CD4-positive, alpha-beta memory T cell (primary cell): ENCODE measurements at places on chromosomes 4 and X. TPM values are rescaled to one million over a fixed set of nuclear protein-coding genes. Genes with fewer than 3 reads are reported as not detected.

- no peaks in the 10 kb centered on the region for H3K27me3 ChIP-seq
- no peaks in the 10 kb centered on the region for H3K4me1 ChIP-seq
- no peak overlapping the region for H3K27ac ChIP-seq
- no peaks in the 10 kb centered on the region for H3K36me3 ChIP-seq
These were observed 19.7 kb upstream of the ABCG2 start for GRCh38 chr4:88177983-88178625.

The PLXNB3 gene
- not detected for total RNA-seq

DNA sequence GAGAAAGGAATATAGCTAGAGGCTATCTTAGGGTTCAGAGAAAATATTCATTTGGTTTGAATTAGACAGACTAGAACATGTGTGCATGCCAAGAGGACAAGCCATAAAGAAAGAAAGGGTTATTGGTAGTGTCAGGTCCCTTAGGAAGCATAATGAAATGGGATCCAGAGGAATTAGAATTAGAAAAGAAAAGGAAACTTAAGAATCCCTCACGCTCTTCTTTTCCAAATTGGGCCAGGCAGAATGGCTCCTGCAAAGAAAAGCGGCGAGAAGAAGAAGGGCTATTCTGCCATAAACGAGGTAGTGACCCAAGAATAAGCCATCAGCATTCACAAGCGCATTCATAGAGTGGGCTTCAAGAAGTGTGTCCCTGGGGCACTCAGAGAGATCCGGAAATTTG is 4.9 kb upstream of the ABCG2 start:
- H3K27ac ChIP-seq = no peak overlapping the region
- no peaks in the 10 kb centered on the region for H3K27me3 ChIP-seq
- no peaks in the 10 kb centered on the region for H3K36me3 ChIP-seq
- H3K4me3 ChIP-seq = no peak overlapping the region
- DNase-seq = no peak
- H3K4me1 ChIP-seq = peaks cover 9% of the 10 kb centered on the region

DNA sequence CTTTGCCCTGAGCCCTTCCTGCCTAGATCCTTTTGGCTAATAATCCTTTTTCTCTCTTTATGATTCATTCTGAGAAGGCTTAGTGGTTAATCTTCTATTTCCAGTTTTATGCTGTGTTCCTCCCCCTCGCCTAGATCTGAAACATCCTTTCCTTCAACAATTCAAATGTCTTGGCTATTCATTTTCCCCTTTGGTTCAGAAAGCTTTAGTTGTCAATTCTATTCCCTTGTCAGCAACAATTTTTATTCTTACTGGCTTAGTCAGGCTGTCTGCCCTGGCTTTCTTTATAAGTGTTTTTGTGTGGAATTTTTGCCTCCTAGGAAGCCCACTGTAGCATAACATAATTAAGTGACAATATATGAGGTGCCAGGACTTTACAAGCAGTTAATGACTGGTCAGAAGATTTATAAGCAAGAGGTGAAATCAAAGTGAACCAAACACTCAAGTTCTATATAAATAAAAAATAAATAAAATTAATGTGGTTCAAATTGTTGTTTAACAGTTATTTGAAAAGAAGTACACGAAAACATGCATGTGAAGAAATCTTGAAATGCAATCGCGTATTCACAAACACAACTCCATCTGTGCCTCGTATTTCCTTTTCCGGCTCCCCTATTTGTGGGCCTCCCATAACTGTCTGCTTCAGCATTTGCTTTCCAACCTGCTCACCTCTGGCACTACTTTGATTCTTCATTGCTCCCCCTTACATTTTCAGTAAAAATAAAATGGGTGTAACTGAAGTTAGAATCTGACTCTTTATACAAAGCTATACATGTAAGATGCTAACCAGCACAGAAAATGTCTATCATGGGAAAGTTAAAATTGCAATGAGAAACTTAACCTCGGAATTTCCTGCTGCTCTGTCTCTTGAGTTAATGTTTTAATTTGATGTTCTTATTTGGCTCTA is 235.4 kb downstream of the SPRY1 start:
- H3K4me1 ChIP-seq = no peaks in the 10 kb centered on the region
- DNase-seq = no peak
- no peaks in the 10 kb centered on the region for H3K27me3 ChIP-seq
- H3K36me3 ChIP-seq = no peaks in the 10 kb centered on the region
- no peak overlapping the region for H3K27ac ChIP-seq

GRCh38 chrX:132833373-132833772 is 125.1 kb downstream of the HS6ST2 start:
- no peak overlapping the region for H3K4me3 ChIP-seq
- DNase-seq = no peak
- H3K27ac ChIP-seq = no peak overlapping the region
- no peaks in the 10 kb centered on the region for H3K27me3 ChIP-seq
- no peaks in the 10 kb centered on the region for H3K36me3 ChIP-seq
- H3K4me1 ChIP-seq = no peaks in the 10 kb centered on the region

DNA sequence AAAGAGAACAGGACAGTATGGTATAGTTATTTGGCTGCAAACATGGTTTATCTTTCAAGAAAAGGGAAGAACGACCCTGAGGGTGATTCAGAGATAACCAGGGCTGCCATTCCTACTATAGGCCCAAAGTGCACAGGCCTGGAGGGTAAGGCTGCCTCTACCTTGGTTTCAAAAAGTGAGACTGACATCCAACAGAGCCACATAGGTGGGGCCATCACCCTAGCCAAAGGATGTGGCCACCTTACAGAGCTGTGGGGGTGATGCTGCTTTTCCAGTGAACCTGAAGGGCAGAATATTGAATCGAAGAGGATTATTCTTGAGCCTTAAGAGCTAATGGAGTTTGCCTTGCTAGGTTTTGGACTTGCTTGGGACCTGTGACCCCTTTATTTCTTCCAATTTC is 15.7 kb downstream of the SH2D1A start:
- H3K4me1 ChIP-seq = peaks cover 57% of the 10 kb centered on the region
- H3K27me3 ChIP-seq = no peaks in the 10 kb centered on the region
- H3K36me3 ChIP-seq = no peaks in the 10 kb centered on the region
- H3K4me3 ChIP-seq = no peak overlapping the region
- peak overlapping the region; percentile 6 for H3K27ac ChIP-seq

The SH3BP2 gene
- 44.3 TPM for total RNA-seq

The ODAM gene
- not detected for total RNA-seq

DNA sequence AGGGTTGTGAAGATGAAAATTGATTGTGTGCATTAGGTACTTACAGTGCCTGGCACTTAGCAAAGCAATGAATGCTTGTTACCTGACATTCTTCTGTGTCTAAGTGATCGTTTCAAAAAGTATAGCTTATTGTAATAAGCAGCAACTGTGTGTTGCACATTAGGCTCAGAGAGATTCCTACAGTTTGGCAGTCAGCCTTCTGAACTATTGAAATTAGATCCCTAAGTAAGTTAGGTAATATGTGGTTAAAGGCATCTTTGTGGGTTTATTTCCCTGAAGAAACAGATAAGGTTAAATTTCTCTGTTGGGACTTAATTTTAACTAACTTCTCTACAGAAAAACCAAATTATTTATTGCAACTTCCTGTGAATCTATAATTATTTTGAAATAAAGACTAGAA is 93.4 kb downstream of the REPS2 start:
- no peak overlapping the region for H3K4me3 ChIP-seq
- H3K4me1 ChIP-seq = no peaks in the 10 kb centered on the region
- DNase-seq = no peak
- H3K27me3 ChIP-seq = no peaks in the 10 kb centered on the region
- no peak overlapping the region for H3K27ac ChIP-seq

- peaks cover 3% of the 10 kb centered on the region for H3K4me1 ChIP-seq
- H3K4me3 ChIP-seq = no peak overlapping the region
- DNase-seq = no peak
- no peaks in the 10 kb centered on the region for H3K27me3 ChIP-seq
These were observed 35.5 kb upstream of the PLAC8 start for GRCh38 chr4:83149865-83150652.

The FRMD7 gene
- total RNA-seq = not detected

DNA sequence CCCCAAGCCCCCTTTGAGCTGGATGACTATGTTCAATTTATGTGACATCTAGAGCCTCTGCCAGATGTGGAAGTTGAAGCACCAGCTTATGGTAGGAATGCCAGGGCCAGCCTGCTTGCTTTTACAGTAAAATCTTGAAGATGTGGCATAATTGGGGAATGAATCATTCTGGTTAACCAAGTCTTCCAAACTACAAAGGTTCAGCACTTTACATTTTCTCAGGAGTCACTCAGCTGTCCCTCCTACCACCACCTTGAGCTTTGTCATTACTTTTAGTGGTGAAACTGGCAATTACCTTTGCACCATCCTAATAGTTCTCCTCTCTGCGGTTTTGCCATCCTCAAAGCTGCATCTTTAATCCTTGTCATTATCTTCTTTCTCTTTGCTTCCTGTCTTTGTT is 172.2 kb downstream of the HS6ST2 start:
- DNase-seq = no peak
- H3K36me3 ChIP-seq = no peaks in the 10 kb centered on the region
- no peak overlapping the region for H3K27ac ChIP-seq
- no peaks in the 10 kb centered on the region for H3K4me1 ChIP-seq
- no peaks in the 10 kb centered on the region for H3K27me3 ChIP-seq

DNA sequence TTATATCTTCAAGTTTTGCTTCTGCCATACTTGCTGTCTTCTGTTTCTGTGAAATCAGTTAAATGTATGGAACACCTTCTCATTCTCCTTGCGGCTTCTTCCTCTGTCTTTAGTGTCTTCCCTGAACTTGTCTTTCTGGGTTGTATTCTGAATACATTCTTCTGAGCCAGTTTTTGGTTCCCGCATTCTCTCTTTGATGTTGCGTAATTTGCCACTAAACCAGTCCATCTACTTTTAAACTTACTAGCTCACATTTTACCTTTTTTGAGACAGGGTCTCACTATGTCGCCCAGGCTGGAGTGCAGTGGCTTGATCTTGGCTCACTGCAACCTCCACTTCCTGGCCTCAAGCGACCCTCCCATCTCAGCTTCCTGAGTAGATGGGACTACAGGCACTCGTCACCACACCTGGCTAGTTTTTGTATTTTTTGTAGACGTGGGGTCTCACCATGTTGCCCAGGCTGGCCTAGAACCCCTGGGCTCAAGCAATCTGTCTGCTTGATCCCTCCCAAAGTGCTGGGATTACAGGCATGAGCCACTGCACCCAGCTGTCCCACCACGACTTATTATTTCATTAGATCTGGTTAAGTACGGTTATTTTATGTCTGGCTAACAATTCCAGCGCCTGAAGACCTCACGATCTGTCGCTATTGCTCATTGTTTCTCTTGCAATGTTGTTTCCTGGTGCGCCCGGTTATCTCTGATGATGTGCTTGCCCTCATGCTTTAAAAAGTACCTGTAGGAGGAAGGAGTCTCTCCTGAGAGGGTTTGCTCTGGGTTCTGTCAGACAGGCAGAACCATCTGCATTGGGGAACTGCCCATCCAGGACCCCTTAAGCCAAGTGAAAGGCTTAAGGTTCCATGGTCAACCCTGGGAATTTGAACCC is 9.8 kb upstream of the FAM3A start:
- H3K4me3 ChIP-seq = no peak overlapping the region
- no peak for DNase-seq
- H3K36me3 ChIP-seq = no peaks in the 10 kb centered on the region
- no peak overlapping the region for H3K27ac ChIP-seq
- peaks cover 23% of the 10 kb centered on the region for H3K4me1 ChIP-seq
- no peaks in the 10 kb centered on the region for H3K27me3 ChIP-seq

DNA sequence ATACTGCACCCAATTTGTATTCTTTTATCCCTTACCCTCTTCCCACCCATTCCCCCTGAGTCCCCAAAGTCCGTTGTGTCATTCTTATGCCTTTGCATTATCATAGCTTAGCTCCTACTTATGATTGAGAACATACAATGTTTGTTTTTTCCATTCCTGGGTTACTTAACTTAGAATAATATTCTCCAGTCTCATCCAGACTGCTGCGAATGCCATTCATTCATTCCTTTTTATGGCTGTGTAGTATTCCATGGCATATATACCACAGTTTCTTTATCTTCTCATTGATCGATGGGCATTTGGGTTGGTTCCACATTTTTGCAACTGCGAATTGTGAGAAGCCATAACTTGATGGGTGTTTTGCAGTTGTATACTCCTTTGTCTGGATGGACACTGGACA is 62.8 kb downstream of the FHIP1A start:
- H3K36me3 ChIP-seq = no peaks in the 10 kb centered on the region
- no peak for DNase-seq
- H3K27me3 ChIP-seq = no peaks in the 10 kb centered on the region

DNA sequence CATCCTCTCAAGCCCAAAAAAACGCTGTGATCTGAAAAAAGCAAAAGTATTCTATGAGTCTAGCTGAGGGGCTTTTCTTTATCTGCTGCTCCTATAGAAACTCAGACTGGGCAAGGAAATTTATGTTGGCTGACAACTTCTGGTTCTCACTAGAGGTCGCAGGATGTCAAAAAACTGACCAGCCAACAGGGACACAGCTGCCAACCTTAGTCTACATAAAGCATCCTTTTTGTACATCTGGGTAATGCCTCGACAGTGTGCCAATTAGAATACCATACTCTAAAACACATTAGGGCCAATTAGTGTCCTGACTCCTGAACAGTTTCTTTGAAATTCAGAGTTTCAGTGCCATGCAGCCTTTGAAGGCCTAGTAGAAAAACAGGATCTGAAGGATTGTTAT is 8.8 kb upstream of the TLL1 start:
- H3K27ac ChIP-seq = no peak overlapping the region
- H3K27me3 ChIP-seq = no peaks in the 10 kb centered on the region
- no peak for DNase-seq
- H3K4me1 ChIP-seq = no peaks in the 10 kb centered on the region
- H3K36me3 ChIP-seq = no peaks in the 10 kb centered on the region

DNA sequence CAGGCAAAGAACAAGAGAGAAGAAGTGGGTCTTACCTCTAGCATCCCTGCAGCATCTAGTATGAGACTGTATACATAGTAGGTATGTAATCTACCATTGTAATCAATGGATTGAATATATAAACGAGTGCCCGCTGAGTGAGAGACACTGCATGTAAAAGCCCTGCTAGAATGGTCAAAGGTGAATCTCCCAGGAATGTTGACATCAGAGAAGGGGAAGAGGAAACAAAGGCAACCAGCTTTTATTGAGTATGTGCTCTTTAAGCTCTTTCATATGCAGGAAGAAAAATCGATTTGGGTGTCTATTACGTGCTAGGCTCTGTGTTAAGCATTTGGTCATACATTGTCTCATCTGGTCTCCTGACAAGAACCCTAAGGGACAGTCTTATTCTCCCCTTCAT is 91.9 kb upstream of the KLHL13 start:
- H3K27ac ChIP-seq = no peak overlapping the region
- H3K4me1 ChIP-seq = no peaks in the 10 kb centered on the region
- no peaks in the 10 kb centered on the region for H3K27me3 ChIP-seq
- no peak overlapping the region for H3K4me3 ChIP-seq
- no peaks in the 10 kb centered on the region for H3K36me3 ChIP-seq
- no peak for DNase-seq
